Endothelial cell (in vitro differentiated cells): ENCODE measurements at places on chromosomes 4 and X.

DNA sequence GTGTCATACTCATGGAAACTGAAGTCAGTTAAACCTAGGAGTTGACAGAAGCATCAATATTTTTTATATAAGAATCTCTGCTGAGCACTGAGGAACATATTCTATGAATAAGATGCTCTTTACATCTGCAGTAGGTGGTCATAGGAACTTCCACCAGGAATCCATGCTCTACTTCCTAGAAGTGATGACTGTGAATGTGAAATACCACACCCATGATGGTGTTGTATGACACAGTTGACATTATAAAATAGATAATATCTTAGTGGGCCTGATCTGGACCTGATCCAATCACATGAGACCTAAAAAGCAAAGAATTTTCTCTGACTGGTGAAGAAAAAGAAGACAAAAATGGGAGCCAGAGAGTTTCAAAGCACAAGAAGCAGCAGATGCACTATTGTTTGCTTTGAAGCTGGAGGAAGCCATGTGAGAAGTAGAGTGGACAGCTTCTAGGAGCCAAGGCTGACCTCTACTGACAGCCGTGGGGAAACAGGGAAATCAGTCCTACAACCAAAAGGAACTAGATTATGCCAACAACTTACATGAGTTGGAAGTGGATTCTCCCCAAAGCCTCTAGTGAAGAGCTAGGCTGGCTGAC is 68.6 kb upstream of the HS3ST1 start:
- no peak for DNase-seq

- no peak for DNase-seq
Measured at GRCh38 chr4:159105761-159106243, 2.9 kb downstream of the RAPGEF2 start.

- no peak for DNase-seq
Measured at GRCh38 chrX:13123247-13123856, 78.9 kb upstream of the FAM9C start.

GRCh38 chrX:37759878-37760418 is 19.9 kb upstream of the CYBB start:
- no peak for DNase-seq

DNA sequence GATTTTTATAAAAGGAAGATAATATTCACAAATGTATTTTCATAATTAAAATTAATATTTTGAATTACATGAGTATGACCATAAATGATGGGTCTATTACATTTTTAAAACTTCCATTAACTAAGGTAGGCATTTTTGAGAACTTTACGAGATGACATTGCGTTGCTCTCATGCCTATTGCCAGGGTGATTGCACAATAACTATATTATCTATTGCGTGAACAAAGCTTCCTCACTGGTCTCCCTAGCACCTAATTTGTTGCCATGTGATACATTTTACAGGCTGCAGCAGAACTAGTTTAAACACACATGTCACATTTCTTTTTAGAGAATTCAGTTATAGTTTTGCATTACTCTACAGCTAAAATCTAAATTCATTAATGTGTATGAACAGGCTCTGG is 289.7 kb upstream of the GRID2 start:
- DNase-seq = no peak

DNA sequence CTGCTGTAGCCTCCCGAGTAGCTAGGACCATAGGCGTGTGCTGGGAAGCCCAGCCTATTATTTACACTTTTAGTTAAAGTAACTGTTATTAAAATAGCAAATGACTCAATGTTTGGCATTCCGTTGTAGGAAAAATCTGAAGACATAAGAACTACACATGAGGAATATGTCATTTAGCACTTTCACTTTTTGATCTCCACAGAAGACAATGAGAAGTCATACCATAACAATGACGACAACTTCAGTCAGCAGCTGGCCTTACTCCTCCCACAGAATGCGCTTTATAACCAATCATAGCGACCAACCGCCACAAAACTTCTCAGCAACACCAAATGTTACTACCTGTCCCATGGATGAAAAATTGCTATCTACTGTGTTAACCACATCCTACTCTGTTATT is 6.7 kb downstream of the GPR34 start:
- no peak for DNase-seq

GRCh38 chr4:34679228-34679627 is 1565.1 kb downstream of the ARAP2 start:
- no peak for DNase-seq

GRCh38 chrX:9875801-9876200 is 89.6 kb downstream of the SHROOM2 start:
- no peak for DNase-seq

DNA sequence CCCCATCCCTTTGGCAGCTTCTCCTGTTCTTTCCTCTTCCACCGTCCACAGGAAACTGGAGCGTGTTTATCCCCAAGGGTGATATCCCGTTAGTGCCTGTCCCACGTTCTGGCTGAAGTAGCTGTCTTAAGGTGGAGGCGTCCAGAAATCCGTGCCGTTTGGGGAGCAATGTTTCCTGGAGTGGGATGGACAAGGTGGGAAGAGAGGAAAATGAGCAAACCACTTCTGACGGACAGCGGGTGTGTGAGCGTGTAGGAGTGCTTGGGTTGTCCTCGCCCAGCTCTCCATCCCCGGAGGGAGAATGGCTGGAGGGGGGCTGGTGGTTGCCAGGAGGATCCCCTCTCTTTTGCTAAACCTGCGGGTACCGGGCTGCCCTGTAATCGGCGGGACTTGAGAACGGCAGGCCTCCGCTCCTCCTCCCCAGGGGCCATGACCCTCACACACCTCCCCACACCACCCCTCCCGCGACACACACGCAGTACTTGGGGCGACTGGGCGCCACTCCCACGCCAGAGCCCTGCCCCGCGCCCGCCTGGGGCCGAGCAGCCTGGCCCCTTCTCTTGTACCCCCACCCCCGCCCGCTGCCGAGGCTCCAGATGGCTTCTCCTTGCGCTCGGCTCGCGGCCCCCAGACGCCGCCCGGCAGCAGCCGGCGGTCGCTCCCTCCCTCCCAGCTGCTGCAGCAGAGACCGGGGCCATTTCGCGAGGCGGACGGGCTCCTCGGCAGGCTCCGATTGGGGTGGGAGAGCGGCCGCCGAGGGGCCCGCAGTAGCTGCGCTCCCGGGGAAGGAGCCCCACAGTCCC is 13.9 kb upstream of the PRDM8 start:
- peak; percentile 38 for DNase-seq
